ENCODE measurements at places on chromosomes 2 and 18. TPM values are rescaled to one million over a fixed set of nuclear protein-coding genes. Genes with fewer than 3 reads are reported as not detected.

The PFN4 gene
- 0.26 TPM for total RNA-seq

DNA sequence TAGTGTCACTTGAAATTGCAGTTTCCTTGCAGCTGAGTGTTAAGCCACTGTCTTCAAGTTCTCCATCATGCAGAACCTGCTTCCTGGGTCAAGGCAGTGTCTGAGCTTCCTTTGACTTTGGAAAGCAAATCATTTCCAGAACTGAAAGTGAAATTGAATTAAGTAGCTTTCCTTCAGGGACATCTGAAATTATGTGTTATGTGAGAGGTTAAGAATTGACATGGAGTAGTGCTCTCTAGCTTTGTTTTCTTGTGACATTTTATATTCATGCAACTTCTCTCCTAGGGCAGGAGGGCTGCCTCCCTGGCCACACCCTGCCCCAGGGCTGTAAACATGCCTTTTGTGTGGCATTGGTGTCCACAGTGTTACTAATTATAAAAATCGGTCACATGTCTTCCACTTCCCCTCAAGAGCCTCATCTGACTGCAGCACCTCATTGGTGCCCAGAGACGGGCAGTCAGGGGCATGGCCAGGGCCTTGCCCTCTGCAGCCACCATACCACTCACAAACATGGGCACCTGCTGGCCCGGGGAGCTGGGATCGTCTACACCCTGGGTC lies 14.4 kb downstream of the RAB12 start:
- H3K4me3 ChIP-seq, result no peak overlapping the region
- DNase-seq, result no peak
- peak overlapping the region; percentile 73 for H3K27ac ChIP-seq
- H3K36me3 ChIP-seq, result peaks cover 57% of the 10 kb centered on the region
- no peaks in the 10 kb centered on the region for H3K27me3 ChIP-seq

The HOXD3 gene
- not detected for total RNA-seq

DNA sequence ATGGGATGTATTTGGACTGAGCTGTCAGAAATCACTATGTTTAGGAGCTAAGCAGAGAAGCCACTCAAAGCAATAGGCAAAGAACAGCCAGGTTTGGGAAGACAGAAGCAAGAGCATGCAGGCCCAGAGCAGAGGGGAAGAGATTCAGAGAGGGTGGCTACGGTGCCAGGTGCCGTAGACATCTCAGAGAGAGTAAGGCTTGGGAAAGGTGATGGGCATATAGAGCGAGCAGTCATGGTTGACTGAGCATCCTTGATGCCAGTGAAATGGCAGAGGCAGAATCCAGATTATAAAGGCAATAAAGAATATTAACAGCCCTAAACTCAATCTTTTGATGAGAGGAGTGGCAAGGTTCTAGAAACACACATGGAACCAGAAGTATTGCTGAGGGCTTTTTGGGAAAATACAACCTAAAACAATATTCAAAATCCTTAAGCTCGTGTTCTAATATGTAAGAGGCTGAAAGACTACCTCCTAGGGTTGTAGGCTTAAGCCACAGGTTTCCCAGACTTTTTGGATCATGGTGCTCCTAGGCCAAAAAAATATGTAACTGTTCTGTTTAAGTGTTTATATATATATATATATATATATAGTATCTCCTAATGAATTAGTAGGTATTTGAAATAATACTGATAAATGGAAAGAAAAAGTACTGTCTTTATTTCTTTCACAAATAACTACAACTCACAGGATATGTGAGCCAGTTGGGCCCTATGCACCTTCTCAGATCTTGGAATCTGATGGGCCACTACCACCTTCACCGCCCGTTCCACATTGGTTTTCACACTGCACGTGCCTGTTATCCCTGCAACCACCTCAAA lies 113.3 kb downstream of the MYCN start:
- H3K36me3 ChIP-seq, result no peaks in the 10 kb centered on the region
- DNase-seq, result no peak
- no peaks in the 10 kb centered on the region for H3K4me1 ChIP-seq
- H3K27me3 ChIP-seq, result no peaks in the 10 kb centered on the region
- H3K4me3 ChIP-seq, result no peak overlapping the region

Measured in activated naive CD8-positive, alpha-beta T cell treated with anti-CD3 and anti-CD28 coated beads for 36 hours (primary cell).